ENCODE measurements at places on chromosomes 3 and 15.
A peak's percentile ranks its signal among the peaks of the same experiment; 100 is the strongest.

- no peak for DNase-seq
Observed at GRCh38 chr3:87136066-87136596, 91.0 kb upstream of the CHMP2B start.

DNA sequence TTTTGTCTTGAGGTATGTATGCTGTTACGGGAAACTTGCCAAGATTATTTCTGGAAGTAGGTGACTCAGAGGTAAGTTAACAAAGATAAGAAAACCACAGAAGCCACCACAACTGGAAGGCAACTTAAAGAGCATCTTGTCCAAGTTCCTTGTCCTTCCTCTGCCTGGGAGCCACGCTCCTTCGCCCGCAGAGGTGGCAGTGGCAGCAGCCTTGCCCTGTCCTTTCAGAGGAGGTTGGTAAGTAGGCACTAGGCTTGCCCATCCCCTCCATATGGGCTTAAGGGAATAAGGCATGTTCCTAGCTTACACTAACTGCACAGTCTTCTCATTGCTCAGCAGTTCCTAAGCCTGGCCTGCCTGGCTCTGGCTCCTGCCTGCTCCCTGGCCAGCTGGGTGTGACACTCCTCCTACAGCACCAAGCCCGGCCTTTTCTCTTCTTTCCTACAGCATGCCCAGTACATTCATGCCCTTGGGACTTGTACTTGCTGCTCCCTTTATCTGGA lies 48.0 kb upstream of the RAB6B start:
- no peak for DNase-seq

GRCh38 chr3:183907911-183908331 lies 23.2 kb upstream of the PARL start:
- DNase-seq, result no peak

GRCh38 chr3:134017490-134017889 lies 12.2 kb downstream of the SLCO2A1 start:
- DNase-seq, result no peak

GRCh38 chr3:41164777-41165176 lies 34.5 kb upstream of the CTNNB1 start:
- no peak for DNase-seq

- no peak for DNase-seq
Observed at GRCh38 chr15:20294651-20295237, 246.9 kb downstream of the GOLGA6L6 start.

GRCh38 chr3:177005718-177006405 lies 191.4 kb downstream of the TBL1XR1 start:
- no peak for DNase-seq

DNA sequence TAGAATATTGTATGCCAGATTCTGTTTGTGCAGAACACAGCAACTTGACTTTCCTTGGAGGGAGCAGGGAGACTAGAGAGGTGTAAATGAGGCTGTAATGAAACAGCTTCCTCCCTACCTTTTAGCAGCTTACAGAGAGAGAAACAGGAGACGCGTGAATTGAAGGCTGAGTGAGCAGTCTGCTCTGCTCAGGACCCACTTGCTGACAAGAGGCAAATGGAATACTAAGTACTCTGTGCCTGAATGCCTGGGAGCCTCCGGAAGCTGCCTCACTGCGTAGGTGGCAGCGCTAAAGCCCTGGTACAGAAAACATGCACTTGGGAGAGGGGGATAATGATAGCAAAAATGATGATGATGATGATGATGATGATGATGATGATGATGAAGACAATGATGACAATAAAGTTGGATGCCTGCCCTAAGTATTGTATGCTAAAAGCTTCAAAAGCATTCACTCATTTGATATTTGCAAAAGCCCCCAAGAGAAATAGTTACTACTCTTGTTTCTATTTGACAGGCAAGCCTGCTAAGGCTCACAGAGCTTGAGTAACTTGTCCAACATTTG lies 548.9 kb downstream of the NTRK3 start:
- no peak for DNase-seq

GRCh38 chr3:76242886-76243753 lies 457.8 kb upstream of the ZNF717 start:
- no peak for DNase-seq

DNA sequence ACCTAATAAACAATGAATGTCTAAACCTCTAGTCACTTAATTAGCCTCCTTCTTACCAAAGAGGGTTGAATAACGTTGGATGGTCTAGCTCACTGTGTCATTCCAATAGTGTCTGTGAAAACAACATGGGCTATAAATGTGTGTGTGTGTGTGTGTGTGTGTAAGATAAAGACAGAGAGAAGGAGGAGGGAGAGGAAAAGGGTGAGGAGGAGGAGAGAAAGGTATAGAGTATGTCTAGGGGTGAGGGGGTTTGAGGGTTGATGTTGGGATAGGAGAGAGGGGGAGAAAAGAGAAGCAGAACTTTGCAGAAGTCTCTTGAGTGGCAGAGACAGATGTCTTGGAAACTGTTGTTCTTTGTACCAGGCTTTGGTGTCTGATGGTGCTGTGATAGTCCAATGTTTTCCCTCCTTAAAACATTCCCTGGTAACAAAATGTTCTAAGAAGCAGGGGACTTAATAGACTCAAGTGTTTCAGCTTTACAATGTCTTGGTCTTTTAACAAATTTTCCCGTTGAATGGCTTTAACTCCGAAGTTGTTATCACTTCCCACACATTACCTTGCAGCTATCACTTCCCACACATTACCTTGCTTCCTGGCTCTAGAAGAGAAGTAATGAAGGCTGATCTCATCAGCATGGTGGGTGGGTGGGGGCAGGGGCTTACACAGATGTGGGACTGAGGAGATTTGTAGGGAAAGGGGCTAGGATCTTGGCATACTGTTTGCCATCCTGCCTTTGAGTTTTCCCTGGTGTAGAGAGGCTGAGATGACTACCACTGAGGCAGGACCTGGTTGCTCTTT lies 57.8 kb upstream of the ETV5 start:
- no peak for DNase-seq

GRCh38 chr15:57026016-57026592 lies 107.7 kb downstream of the TCF12 start:
- DNase-seq, result no peak

DNA sequence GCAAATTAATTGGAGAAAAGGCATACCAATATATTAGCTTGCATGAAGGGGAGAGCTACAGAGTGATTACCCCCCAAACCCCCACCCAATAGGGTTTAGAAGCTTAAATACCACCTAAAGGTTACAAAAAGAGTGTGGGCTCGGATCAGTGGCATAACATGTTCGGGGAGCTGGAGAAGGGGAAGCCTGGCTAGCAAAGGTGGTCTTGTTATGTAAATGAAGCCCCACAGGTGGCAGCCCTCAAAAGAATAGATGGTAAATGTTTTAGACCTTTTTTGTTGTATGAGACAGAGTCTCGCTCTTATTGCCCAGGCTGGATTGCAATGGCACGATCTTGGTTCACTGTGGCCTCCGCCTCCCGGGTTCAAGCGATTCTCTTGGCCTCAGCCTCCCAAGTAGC lies 10.9 kb upstream of the PXK start:
- DNase-seq, result no peak

DNA sequence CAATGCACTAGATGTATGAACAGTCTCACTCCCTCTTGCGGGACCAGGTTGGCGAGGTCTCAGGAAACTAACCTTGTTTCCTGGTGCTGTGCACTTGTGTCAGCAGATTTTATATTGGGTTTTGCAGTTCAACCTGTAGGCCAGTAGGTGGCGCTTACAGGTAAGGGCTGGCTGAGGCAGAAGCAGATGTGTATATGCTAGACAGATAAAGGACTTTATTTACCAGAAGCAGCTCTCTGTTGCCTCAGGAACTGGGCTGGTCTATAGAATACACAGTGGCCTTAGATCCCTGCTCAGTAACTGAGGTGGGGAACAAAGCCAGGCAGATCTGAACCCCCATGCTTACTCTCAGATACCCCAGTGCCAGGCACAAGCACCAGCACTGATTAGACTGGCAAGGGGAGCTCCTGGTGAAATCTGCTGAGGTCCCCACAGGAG lies 296.8 kb downstream of the DOCK3 start:
- DNase-seq, result peak; percentile 33

GRCh38 chr3:98985431-98985830 lies 83.9 kb upstream of the DCBLD2 start:
- no peak for DNase-seq

DNA sequence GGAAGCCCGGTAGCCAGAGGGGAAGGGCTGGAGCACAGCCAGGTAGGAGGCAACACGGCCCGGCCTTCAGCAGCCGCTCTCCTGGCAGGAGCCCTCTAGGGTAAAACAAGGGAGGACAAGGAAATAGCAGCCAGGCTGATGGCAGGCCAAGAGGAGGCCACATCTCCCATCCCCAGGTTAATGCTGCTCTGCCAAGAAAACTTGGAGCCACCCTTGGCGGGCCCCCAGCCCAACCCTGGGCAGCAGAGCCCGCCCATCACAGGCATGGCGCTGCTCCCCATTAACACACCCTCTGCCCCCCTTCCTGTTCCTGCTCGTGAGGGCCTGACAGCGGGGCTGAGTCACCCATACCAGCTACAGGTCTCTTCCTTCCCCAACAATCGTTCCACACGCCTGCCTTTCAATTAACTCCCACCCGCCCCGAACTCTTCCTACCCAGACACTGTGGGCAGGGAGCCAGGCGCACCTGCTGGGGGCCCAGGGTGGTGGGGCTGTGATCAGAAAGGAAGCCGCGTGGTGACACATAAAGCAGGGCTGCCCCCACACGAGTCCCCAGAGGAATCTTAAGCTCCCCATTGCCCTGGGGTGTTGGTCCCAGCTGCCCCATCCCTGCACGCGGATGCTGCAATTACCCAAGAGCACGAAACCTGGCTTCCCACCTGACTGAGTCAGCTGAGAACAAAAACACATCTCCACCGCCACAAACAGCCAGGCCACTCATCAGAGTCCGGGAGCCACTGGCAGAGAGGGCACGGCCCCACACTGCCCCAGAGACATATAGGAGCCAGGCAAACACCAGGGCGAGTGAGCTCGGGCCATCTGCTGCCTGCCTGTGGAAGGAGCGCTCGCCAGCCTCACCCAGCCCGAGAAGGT lies at the start of gene C15orf62:
TSS of gene C15orf62 (plus strand) at position 707 of the 873 bp plus-strand sequence. CDS start 516 bp downstream, outside the sequence.
- peak; percentile 78 for DNase-seq

DNA sequence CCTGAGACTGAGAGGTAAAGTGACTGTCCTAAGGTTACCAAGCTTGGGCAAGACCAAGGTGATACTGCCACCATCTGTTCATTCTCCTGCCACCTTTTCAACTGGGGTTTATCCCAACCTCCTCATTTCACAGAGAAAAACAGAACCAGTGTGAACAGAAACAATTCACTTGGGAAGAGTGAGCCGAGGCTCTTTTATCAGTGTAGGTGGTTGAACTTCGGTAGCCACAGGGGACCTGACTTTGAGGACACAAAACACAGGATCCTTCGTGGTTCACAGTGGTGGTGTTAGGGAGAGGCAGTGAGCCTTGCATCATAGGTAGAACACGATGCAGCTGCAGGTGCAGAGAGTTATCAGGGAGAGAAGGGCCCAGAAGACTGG lies 72.8 kb upstream of the ICE2 start:
- no peak for DNase-seq

- peak; percentile 30 for DNase-seq
Observed at GRCh38 chr15:78149805-78150751, 916 bp downstream of the IDH3A start.

DNA sequence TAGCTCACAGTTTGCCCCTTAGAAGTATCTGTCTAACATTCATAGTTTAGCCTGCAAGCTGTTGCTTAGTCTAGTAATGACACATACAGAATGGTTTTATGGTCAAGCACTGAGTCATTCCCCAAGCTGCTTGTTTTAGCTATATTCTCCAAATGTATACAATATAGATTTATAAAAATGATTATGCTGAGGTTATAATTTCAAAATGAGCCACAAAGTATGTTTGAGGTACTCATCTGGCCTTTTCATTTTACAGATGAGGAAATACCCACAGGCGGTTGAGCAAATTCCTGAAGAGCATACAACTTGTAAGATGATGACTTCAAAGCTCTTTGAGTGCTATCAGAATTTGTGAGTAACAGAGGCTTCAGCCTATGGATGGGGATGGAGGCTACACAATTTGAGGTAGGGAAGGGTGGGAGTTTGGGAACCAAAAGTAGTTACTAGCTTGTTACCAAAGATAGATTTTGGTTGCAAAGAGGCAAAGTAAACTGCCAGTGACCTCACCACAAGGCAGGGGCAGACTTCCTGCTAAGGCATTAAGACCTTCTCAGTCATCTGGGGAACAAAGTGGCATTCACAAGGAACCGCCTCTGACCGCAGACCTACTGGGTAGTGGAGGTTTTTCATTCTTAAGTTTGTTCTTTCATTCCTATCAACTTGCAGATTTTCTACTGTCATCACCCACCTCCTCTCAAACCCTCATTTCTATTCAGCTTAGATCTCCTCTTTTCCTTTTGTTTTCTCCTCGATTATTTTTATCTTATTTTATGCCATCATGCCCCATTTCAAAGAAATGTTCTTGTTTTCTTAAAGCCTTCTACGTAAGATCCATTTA lies 257.2 kb upstream of the NECTIN3 start:
- no peak for DNase-seq

Data from NCI-H2081 (cell line).